ENCODE measurements at places on chromosomes 11 and 22.

DNA sequence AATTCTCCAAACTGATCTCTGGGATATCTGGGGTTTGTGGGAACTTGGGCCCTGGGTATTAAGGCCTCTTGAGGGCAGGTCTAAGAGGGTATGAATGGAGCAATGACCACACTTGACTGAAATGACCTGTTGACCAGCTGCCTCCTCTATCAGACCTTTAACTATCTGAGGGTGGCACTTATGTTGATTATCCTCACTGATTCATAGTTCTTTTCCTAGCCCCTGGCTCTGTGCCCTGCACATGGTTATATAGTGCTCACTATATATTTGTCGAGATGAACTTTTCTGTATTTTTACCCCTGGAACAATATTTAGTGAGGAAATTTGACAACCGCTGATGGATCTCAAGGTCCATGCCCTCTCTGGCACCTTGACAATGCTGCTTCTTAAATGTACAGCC is 305.5 kb upstream of the PLET1 start:
- H3K36me3 ChIP-seq, result no peaks in the 10 kb centered on the region
- H3K4me3 ChIP-seq, result no peak overlapping the region
- no peak for DNase-seq
- no peaks in the 10 kb centered on the region for H3K27me3 ChIP-seq
- H3K27ac ChIP-seq, result no peak overlapping the region

GRCh38 chr22:46107089-46107664 is 43.1 kb upstream of the PPARA start:
- no peaks in the 10 kb centered on the region for H3K36me3 ChIP-seq
- no peaks in the 10 kb centered on the region for H3K27me3 ChIP-seq
- DNase-seq, result no peak
- H3K27ac ChIP-seq, result no peak overlapping the region

DNA sequence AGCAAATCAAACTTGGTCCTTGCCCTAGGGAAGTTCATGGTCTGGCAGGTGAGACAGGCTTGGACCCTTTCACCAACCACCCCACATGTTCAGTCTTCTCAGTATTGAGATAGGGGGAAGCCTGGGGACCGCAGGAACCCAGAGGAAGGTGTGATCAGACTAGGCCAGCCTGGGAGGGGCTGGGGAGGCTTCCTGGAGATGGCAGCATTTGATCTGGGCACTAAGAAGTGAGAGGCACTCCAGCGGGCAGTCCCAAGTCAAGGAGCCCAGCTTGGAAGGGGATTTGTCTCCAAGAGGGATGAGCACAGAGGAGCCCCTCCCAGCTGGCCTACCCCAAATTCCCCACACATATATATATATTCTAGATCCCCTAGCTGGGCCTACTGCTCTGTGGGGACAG is 5.4 kb downstream of the LRRC32 start:
- no peak for DNase-seq
- no peaks in the 10 kb centered on the region for H3K36me3 ChIP-seq
- no peak overlapping the region for H3K4me3 ChIP-seq
- peaks cover 22% of the 10 kb centered on the region for H3K4me1 ChIP-seq
- H3K27ac ChIP-seq, result no peak overlapping the region
- H3K27me3 ChIP-seq, result no peaks in the 10 kb centered on the region

DNA sequence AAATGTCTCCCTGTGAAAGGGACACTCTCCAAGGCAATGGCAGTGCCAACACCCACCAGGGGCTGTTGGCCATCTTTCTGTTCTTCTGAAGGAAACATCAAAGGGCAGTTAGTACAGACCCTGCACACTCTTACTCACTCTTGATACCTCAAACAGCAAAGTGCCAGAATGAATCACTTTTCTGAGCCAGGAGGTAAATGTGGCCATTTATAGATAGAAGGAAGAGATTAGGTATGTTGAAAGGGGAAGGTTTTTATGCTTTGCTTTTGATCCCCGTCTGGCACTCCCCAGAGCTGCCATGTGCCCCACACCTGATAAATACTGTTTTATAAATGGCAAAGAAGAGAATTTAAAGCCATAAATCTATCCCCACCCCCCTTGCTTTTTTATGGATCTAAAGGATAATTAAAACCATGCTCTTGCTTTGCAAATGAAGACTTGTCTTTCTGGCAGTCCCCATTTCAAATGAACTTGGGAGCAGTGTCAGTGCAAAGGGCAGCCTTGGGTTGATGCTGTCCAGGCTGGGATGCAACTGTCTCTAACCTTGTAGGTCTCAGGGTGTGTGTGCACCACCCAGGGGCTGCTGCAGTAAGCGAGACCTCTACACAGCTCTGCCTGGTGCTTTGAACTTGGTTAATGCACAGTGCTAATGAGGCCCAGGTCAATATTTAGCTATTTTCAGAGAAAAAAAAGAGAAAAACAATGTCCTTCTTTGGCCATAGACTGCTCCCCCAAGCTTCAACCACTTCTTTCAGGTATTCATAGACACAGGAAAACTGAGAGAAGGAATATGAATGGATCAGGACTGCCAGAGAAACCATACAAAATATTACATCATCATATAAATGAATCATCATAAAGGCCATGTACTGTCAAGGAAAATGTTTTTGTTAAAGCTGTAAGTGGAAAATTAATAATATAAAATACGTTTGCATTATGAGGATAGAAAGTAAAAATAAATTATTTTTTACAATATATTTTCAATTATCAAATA is 207.5 kb downstream of the ETS1 start:
- H3K27ac ChIP-seq, result no peak overlapping the region
- no peaks in the 10 kb centered on the region for H3K36me3 ChIP-seq
- peak; percentile 36 for DNase-seq
- H3K4me3 ChIP-seq, result no peak overlapping the region
- no peaks in the 10 kb centered on the region for H3K27me3 ChIP-seq

- H3K4me3 ChIP-seq, result no peak overlapping the region
- DNase-seq, result no peak
- no peaks in the 10 kb centered on the region for H3K36me3 ChIP-seq
- H3K27me3 ChIP-seq, result peaks cover 8% of the 10 kb centered on the region
- H3K4me1 ChIP-seq, result peaks cover 24% of the 10 kb centered on the region
- no peak overlapping the region for H3K27ac ChIP-seq
Observed at GRCh38 chr22:19772673-19773469, 12.3 kb downstream of the TBX1 start.

- no peaks in the 10 kb centered on the region for H3K36me3 ChIP-seq
- no peak overlapping the region for H3K4me3 ChIP-seq
- H3K27ac ChIP-seq, result no peak overlapping the region
- H3K27me3 ChIP-seq, result peaks cover 4% of the 10 kb centered on the region
Observed at GRCh38 chr22:25282346-25282670, 62.9 kb downstream of the CRYBB2 start.

DNA sequence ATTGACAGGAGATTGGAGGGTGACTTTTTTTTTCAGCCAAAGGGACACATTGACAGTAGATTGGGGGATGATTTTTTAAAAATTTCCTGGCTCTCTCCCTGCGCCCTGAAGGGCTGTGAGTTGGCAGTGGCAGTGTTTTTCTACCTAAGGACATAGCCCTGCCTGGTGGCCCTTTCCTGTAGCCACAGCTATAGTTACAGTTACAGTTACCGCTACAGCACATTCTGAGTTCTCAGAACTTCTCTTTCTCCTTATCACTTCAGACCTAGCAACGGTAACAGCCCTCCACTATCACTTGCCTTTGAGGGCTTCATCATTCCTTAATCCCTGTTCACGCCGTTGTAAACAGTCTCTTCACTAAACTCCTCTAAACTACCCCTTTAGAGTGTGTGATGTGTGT is 684 bp downstream of the MRGPRX2 start:
- H3K4me3 ChIP-seq, result no peak overlapping the region
- no peaks in the 10 kb centered on the region for H3K36me3 ChIP-seq
- DNase-seq, result no peak
- H3K4me1 ChIP-seq, result peaks cover 20% of the 10 kb centered on the region

DNA sequence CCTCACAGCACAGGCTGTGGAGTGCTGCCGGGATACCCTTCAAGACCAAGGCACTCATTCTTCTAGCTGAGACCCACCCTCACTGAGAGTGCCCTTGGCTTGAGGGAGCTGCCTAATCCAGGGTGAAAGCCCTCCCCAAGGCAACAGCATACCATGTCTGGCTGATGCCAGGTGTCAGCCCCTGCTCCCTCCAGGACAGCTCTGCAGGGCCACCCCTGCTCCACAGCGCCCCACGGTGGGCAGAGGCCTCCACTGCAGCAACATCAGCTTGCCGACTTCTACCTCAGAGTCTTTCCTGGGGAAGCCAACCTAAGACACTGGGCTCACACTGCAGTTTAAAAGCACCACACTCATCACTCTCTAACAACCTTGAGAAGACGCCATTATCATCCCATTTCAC is 29.0 kb downstream of the TTLL1 start:
- H3K27ac ChIP-seq, result no peak overlapping the region
- DNase-seq, result peak; percentile 6
- H3K36me3 ChIP-seq, result peaks cover 5% of the 10 kb centered on the region

- no peak for DNase-seq
- H3K36me3 ChIP-seq, result no peaks in the 10 kb centered on the region
- no peak overlapping the region for H3K4me3 ChIP-seq
- no peaks in the 10 kb centered on the region for H3K4me1 ChIP-seq
Observed at GRCh38 chr11:131675121-131675888, 304.9 kb downstream of the NTM start.

DNA sequence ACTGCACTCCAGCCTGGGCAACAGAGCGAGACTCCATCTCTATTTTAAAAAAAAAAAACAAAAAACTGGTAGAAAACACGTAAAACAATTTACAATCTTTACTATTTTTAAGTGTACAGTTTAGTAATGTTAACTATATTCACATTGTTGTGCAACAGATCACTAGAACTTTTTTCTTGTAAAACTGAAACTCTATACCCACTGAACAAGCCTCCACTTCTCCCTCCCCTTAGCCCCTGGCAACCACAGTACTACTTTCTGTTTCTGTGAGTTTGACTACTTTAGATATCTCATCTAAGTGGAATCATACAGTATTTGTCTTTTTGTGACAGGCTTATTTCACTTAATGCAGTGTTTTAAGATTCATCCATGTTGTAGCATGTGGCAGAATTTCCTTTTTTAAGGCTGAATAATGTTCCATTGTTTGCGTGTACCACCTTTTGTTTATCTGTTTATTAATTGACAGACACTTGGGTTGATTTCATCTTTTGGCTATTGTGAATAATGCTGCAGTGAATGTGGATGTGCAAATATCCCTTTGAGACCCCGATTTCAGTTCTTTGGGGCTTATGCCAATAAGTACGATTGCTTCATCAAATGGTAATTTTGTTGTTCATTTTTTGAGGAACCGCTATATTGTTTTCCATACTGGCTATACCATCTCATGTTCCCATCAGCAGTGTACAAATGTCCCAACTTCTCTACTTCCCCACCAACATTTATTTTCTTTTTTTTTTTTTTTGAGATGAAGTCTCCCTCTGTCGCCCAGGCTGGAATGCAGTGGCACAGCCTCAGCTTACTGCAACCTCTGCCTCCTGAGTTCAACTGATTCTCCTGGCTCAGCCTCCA is 11.0 kb downstream of the DDB2 start:
- H3K36me3 ChIP-seq, result no peaks in the 10 kb centered on the region
- no peak for DNase-seq
- H3K4me3 ChIP-seq, result no peak overlapping the region
- no peak overlapping the region for H3K27ac ChIP-seq

DNA sequence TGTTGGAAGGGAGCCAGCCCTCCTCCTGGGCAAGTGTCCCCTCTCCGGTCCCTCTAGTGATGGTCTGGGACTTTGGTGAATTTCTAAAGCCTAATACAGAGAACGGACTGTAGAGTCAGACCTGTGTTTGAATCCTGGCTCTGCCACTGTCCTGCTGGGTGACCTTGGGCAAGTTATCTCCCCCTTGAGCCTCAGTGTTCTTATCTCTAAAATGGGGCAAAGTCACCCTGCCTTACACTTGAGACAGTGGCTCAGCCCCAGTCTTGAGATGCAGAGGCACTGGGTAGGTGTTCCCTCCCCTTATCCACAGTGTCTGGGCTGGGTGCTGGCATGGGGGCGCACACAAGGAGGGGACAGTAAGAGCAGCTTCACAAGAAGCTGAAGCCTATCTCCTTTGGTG is 20.9 kb downstream of the DGAT2 start:
- H3K27me3 ChIP-seq, result no peaks in the 10 kb centered on the region
- H3K36me3 ChIP-seq, result no peaks in the 10 kb centered on the region
- H3K4me3 ChIP-seq, result no peak overlapping the region
- H3K27ac ChIP-seq, result no peak overlapping the region
- no peaks in the 10 kb centered on the region for H3K4me1 ChIP-seq

GRCh38 chr11:7871056-7871455 is 60.0 kb downstream of the OR10A6 start:
- no peak for DNase-seq
- H3K27me3 ChIP-seq, result peaks cover 7% of the 10 kb centered on the region
- no peak overlapping the region for H3K4me3 ChIP-seq

DNA sequence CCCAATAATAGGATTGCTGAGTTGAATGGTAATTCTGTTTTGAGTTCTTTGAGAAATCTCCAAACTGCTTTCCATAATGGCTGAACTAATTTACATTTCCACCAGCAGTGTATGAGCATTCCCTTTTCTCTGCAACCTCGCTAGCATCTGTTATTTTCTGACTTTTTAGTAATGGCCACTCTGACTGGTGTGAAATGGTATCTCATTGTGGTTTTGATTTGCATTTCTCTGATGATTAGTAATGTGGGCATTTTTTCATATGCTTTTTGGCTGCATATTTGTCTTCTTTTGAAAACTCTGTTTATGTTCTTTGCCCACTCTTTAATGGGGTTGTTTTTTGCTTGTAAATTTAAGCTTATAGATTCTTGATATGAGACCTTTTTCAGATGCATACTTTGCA is 97.4 kb downstream of the FDX1 start:
- DNase-seq, result no peak
- H3K4me3 ChIP-seq, result no peak overlapping the region
- H3K27ac ChIP-seq, result no peak overlapping the region
- H3K4me1 ChIP-seq, result peaks cover 12% of the 10 kb centered on the region
- no peaks in the 10 kb centered on the region for H3K36me3 ChIP-seq

DNA sequence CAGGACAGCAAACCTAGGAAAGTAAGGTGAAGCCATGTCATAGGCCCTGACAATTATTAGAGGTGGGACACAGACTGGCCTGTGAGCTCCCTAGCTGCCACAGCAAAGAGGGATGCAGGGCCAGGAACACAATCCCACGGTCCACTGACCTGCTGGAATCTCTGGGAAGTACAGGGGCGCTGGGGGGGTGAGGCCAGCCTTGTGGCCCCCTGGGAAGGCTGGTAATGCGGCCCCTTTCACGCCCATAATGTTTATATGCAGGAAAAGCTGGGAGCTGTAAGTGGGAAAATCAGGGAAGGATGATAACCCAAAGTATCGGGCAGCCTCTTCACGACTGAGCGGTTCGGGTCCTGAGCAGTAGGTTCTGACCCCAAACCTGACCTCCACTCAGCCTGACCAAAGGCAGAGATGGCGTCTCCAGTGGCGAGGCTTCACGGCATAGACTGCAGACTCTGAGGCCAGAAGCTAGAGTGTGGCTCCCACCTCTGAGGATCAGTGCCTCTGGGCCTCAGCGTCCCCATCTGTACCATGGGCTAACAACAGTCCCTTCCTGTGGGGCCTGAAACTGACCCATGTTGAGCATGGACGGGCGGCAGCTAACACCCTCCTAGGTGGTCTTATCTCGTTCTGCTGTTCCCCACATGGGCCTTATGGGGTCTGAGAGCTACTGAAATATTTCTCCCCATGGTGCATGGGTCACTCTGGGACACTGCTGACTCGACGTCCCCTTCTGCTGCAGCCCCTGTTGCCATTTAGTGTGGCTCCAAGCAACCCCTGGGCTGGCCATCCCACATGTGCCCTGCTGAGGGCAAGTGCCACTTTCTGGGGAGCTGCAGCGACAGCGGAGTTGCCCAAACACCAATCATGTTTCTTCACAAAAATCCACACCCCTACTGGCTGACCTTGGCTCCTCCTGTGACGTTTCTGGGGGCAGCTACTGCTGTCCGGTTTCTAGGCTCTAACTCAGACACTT is 101.8 kb downstream of the PHF21B start:
- no peaks in the 10 kb centered on the region for H3K4me1 ChIP-seq
- no peak for DNase-seq
- no peak overlapping the region for H3K27ac ChIP-seq
- no peaks in the 10 kb centered on the region for H3K27me3 ChIP-seq
- H3K36me3 ChIP-seq, result no peaks in the 10 kb centered on the region

Measured in CD4-positive, alpha-beta memory T cell (primary cell).